ENCODE measurements at places on chromosomes 2 and 18.

- DNase-seq = no peak
Observed at GRCh38 chr2:238501311-238501710, 74.6 kb downstream of the ASB1 start.

DNA sequence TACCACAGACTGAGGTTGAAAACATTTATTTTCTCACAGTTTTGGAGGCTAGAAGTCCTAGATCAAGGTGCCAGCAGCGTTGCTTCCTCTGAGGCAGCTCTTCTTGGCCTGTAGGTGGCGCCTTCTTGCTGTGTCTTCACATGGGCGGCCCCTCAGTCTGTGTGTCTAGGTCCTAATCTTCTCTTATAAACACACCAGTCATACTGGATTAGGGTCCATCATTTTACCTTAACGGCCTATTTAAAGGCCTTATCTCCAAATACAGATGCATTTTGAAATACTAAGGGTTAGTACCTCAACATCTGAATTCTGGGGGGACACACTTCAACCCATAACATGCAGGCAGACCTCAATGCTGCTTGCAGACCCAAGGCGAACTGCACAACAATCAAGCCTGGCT lies 4.4 kb upstream of the RMC1 start:
- DNase-seq = peak; percentile 48

- no peak for DNase-seq
Observed at GRCh38 chr18:7946734-7947377, 379.7 kb downstream of the PTPRM start.

- DNase-seq = no peak
Observed at GRCh38 chr2:33380719-33381118, 95.7 kb upstream of the RASGRP3 start.

DNA sequence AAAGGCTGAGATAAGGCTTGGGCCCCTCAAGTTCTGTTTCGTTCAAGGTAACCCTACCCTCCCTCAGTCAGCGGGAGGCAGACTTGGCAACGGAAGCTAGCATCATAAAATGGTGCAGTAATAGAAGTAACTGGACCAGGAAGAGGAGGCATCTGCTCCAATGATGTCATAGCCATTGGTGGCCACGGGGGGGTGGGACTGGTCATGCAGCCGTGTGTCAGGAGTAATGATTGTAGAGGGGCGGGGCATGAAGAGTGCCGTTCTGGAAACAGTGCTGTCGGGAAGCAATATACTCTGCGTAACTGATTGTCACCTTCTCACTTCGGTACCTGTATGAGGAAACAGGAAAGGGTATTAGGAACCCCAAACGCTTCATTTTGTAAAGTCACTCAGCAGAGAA lies 6.9 kb upstream of the POLR2D start:
- DNase-seq = no peak

- no peak for DNase-seq
Observed at GRCh38 chr2:64455545-64455944, 1.6 kb downstream of the LGALSL start.

GRCh38 chr2:226971770-226972169 lies 135.9 kb downstream of the RHBDD1 start:
- no peak for DNase-seq

DNA sequence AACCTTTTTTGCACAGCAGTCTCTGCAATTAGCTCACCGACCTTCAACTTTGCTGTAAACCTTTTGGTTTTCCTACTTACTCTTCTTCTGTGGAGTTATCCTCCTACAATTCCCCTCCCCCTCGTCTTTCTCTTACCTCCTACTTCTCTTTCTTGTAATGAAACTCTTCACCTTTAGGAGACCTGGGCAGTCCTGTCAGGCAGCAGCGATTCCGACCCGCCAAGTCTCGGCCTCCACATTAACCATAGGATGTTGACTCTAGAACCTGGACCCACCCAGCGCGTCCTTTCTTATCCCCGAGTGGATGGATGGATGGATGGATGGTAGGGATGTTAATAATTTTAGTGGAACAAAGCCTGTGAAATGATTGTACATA lies 8.3 kb downstream of the TBR1 start:
- no peak for DNase-seq

DNA sequence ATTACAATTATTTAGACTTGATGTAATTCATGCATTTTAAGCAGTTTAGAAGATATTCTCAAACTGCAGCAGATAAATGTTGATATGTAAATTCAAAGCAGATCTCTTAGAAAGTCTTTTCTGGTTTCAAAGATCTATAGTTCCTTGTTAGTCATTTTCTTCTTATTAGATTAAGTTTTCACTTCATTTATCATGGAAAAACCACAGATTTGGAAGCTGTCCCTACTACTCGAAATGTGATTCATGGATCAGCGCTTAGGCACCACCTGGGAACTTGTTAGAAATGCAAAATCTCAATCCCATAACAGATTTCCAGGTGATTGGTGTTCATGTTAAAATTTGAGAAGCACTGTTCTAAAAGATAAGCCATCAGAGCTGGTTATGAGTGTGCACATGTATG lies 92.8 kb upstream of the CDH2 start:
- DNase-seq = no peak

- DNase-seq = no peak
Observed at GRCh38 chr18:11802158-11802557, 49.1 kb upstream of the CHMP1B start.

DNA sequence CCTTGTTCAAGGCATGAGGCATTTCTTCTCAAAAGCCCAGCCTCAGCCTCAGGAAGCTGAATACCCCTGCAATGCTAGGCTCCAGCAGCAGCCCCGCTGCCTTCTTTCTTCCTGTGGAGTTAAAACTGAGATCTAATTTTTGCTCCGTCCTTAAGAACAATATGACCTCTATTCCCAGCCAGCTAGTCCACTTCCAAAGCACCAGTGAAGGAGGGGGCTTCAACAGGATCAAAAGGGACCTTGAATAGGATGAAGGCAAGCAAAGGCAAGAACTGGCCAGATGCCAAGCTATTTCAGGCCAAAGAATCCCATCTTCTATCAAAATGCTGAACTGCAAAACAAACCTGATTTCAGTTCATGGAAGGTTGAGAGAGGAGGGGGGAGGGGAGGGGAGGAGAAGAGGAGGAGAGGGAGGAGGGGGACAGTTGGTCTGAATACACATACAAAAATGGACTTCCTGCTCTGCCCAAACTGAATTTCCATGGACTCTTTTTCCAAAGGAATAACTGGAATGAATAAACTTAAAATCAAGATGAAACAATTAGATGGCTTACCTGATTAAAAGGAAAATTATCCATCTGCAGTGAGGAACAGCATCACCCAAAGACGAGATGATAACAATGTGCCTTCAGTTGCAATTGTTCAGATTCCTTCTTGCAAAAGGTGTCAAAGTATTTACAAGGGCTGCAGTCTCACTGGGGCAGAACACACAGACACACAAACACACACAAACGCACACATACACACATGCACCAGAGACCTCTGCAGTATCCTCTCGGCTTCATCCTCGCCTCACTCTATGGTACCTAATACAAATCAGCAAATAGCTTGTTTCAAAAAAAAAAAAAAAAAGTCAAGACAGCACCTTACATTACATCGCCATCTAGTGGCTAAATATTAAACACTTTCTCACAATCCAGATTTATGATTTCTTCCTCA lies at the start of gene SCN1A:
SCN1A (minus strand) TSS at position 804 of the 939 bp plus-strand sequence. CDS start 54,399 bp downstream, outside the sequence.
- DNase-seq = peak; percentile 9

DNA sequence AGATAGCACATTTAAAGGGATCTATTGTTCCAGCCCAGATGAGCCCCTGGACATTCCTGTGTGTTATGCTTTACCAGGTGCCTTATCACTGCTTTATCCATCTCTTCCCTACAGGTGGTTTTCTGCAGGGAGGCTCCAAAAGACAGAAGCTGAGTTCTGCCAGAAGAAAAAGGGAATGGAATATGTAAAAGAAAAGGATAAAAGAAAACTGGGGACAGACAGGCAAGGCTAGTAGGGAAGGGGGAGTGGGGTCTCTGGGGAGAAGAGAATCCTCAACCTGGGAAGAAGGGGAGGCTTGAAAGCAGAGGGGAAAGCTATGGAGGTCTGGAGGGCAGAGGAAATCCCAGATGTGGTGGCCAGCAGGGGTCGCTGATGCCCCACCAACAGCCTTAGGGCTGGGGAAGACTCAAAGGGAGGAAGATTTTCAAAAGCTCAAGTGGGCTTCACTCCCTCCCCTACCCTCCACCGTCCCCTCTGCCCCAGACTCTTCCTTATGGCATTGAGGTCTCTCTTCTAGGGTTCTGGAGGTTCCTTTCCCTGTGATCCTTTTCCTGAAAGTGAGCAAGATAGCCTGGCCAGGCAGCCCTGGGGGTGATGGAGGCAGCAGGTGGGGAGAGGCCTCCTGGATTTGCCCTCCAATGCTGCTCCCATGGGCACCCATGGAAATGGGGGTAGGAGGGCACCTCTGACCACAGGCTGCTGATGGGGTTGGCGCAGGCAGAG lies 178.1 kb upstream of the PKDCC start:
- peak; percentile 3 for DNase-seq

DNA sequence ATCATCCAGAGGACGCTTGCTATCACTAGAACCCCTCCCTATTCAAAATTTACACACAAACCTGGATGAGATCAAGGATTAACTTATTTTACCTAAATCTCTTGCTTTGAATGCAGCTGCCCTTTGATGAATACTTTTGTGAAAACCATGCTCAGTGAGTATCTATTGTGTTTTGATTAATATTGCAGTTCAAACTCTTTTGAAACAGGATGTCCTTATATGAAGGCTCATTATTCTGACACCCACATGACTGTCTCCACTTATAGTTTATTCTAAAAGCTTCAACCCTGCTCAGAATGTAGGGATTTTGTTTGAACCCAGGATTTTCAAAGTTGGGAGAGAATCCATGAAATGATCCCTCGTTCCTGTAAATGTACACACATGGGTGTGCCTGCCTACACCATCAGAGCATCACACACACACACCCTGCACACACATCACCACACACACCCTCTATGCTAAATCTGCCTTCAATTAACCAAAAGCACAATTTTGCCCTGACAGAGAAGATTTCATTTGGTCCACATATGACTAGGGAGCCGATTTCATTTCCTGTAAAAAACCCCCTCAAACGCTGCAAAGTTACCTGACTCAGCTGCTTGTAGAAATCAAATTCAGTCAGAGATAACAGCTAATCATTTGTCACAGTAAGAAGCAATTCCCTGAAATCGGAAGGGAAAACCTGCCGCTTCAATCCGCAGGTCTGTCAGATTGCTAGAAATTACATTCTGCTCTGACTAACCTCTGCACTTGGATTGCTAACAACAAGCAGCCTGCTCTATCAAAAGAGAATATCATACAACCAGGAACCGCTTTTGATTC lies 65.2 kb downstream of the ZEB2 start:
- no peak for DNase-seq

DNA sequence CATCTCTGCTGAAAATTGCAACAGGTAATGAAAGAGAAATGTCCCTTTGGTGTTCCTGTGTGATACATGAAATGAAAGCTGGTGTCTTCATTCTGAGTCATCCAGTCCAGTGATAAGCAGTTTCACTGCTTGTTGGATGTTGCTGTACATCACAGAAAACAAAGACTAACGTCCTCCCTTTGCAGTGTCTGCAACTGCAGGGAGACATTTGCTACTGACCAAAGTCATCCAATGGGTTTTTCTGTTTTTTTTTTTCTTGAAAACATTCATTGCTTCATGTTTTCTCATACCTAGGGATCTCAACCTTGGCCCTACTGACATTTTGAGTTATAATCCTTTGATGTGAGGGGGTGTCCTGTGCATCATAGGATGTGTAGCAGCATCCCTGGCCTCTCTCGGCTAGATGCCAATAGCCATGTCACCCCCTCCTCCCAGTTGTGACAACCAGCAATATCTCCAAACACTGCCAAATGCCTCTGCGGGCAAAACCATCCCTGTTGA lies 63.6 kb upstream of the FZD5 start:
- DNase-seq = no peak

DNA sequence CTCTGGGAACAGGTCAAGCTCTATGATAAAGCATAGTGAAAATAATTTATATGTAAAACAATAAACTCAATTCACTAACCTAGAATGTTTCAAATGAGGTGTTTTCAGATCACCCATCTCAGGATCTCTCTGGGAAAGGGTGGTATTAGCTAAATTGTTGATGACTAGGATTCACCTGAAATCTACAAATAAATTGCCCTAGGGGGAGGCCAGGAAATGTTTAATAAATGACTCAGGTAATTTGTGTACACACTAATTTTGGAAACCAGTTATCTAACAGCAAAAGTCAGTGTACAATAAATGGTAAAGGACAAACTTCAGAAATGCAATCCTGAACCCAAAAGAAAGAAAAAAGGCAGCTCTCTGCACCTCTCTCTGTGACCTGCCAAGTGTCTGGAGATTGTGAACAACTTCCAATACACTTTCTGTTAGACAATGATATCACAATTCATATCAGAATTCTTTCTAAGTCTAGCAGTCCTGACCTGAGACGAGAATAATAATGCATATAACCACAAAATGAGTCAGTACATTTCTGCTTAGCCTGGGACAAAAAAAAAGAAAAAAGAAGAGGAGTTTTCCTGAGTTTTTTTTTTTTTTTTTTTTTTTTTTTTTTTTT lies 760.0 kb downstream of the EPHA4 start:
- DNase-seq = no peak

DNA sequence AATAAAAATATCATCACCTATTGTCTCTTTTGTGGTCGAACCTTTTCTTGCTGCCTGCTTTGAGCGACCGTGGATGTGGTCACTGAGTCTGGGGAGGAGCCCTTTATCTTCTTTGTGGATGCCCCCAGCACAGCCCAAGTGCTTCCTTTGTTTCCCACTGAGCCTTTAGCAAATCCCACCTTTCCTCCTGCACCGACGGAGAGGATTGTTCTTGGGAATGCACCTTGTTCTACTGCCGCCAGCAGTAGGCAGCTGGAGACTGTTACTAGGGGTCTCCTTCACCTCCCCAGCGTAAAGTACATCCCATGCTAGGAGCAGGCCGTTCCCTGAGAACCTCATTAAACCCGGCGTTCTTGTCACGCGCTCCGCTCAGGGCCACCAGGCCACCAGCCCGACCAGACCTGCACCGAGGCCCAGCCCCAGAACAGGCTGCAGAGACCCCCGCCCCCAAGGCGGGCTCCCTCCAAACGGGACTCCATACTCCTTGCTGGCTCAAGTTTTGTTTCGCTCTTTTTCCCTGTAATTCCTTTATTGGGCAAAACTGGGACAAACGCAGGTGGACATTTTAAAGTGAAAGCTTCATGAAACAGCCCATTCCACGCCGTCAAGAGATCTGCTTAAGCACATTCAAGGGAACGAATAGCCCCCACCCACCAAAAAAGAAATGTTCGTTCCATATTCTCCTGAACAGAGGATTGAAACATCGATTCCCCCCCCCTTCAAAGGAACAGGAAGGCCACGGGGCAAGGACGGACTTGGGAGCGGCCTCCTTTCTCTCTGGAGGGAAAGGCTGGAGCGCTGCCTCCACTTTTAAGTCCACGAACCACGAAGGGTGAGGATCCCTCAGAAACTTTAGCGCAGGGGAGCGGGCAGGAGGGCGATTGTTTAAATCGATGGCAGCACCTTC lies 1.1 kb upstream of the MAT2A start:
- peak; percentile 61 for DNase-seq

DNA sequence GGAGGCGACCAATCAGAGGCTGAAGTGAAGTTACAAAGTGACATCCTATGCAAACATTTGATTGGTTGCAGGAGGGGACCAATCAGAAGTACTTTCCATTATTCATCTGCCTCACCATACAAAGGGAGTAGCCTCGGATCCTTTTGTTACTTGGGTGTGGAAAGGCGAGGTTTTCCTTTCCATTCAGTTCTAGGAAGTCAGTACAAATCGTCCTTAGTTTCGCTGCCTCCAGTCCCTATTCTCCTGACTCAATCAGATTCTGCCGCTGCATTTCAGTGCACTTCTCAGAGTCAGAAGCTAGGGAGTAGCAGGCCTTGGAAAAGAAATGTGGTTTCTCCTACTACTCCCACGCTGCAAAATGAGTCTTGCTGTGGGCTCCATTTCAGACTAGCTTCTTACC lies 149.4 kb downstream of the DTNA start:
- DNase-seq = no peak

All from NCI-H1092 (cell line).